ENCODE measurements at places on chromosomes 1 and 21.

- no peak for DNase-seq
Measured at GRCh38 chr1:234975122-234975940, 153.3 kb downstream of the TOMM20 start.

DNA sequence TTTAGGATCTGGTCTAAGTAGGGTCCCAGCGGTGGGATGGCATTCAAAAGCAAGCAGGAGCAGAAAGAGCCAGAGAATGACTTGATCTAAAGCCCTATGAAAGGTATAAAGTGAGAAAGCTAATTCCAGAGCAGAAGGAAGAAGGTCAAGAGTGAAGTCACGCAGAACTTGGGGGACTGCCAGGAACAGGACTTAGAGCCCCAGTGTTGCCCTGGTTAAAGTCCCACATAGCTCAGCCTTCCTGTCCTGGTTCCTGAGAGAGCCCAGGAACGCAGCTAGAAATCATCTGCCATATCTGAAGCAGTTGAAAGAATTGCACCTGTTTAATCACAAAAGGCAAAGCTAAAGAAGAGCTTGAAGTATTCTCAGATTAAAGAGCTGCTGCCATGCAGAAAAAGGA lies 160.6 kb upstream of the ATP1B1 start:
- DNase-seq, result no peak

GRCh38 chr21:26106562-26106961 lies 64.0 kb downstream of the APP start:
- DNase-seq, result no peak

GRCh38 chr1:191970116-191970515 lies 188.1 kb upstream of the RGS18 start:
- DNase-seq, result no peak

- DNase-seq, result no peak
Measured at GRCh38 chr1:153490272-153491051, 30.0 kb upstream of the S100A7 start.

- DNase-seq, result no peak
Measured at GRCh38 chr1:185610954-185611353, 123.2 kb upstream of the HMCN1 start.

GRCh38 chr1:89723144-89723543 lies 90.2 kb downstream of the LRRC8C start:
- no peak for DNase-seq

- no peak for DNase-seq
Measured at GRCh38 chr1:245592189-245592460, 437.3 kb downstream of the KIF26B start.

DNA sequence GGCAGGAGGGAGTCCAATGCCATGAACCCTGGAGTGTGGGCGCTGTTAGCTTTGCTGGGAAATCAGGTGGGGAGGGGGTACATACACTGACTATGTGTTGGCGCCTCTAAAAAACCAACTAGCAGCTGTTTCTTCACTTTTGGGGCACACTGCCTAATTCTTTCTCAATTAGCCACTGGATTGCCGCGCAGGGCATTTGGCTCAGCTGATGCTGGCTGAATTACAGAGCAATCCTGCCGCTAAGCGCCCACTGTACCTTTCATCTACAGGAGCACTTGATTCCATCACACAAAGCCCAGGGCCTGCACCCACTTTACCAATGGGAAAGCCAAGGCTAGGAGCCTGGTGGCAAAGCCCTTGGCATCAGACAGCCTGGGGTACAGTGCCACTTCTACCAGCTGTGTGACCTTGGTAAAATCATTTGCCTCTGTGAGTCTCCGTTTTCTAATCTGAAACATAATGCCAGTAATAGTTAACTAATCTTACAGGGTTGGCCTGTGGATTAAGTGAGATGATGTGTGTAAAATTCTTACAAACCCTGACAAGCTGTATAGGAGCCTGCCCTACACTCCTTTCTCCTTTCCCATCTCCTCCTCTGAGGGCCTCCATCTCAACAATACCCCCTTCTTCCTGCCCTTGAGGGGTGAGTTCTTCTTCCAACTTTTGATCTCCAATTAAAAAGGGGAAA lies 59.0 kb downstream of the UBE2T start:
- no peak for DNase-seq

DNA sequence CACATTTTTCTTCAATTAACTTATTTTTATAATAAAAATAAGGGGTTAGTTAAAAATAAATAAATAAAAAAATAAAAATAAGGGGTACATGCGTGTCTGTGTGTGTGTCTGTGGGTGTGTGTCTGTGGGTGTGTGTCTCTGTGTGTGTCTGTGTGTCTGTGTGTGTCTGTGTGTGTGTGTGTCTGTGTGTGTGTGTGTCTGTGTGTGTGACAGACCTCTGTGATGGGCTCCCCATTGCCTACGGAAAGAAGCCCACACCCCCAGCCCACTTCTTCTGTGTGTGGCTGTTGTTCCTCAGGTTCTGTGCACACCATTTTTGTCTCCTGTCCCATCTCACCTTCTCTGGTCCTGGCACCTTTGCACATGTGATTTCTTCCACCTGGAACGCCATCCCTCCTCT lies 9.9 kb downstream of the PHLDA3 start:
- no peak for DNase-seq

GRCh38 chr1:217138799-217139466 lies 415.7 kb upstream of the ESRRG start:
- DNase-seq, result no peak

All from CD4-positive, CD25-positive, alpha-beta regulatory T cell (primary cell).